Transverse colon (tissue), 4 donors: ENCODE measurements at places on chromosomes 7 and 10. TPM values are rescaled to one million over a fixed set of nuclear protein-coding genes. Genes with fewer than 3 reads are reported as not detected.

DNA sequence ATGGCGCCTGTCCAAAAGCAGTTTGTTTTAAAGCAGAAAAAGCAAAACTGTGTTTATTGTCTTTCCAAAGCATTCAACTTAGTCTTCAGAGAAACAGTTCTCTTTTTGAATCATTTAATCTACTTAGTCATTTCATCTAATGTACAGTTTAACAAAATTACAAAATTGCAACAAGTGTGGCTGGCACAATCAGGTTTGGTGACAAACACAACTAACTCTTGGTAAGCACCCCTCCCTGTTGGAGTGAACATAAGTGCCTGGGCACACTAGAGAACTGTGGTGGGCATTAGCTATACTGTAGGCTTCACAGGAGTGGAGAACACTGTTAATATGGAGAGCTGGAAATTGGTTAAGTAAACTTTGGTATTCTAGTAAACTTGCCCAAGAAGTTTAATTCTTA lies 6.9 kb downstream of the CREM start:
- H3K36me3 ChIP-seq = no peaks in the 10 kb centered on the region
- peaks cover 3% of the 10 kb centered on the region for H3K4me1 ChIP-seq
- H3K4me3 ChIP-seq = no peak overlapping the region
- H3K27me3 ChIP-seq = no peaks in the 10 kb centered on the region

DNA sequence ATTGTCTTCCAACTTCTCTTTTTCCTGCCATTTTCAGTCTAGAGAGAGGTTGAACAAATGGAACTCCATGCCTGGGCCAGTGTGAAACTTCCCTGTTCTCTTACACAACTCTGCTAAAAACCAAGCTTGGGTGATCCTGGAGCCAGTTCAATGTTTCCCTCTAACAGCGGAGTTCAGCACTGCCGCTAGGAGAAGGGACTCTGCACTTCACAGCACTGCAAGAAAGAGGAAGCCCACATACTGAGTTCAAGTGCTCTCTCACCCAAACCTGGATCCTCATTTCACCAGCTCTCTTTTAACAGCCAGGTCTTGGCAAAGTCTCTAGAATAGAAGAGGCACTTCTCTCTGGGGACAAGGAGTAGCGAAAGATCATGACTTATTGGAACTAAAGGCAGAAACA lies 18.8 kb downstream of the FOXI2 start:
- DNase-seq = no peak
- H3K4me3 ChIP-seq = no peak overlapping the region
- no peaks in the 10 kb centered on the region for H3K27me3 ChIP-seq
- H3K27ac ChIP-seq = no peak overlapping the region
- no peaks in the 10 kb centered on the region for H3K36me3 ChIP-seq

DNA sequence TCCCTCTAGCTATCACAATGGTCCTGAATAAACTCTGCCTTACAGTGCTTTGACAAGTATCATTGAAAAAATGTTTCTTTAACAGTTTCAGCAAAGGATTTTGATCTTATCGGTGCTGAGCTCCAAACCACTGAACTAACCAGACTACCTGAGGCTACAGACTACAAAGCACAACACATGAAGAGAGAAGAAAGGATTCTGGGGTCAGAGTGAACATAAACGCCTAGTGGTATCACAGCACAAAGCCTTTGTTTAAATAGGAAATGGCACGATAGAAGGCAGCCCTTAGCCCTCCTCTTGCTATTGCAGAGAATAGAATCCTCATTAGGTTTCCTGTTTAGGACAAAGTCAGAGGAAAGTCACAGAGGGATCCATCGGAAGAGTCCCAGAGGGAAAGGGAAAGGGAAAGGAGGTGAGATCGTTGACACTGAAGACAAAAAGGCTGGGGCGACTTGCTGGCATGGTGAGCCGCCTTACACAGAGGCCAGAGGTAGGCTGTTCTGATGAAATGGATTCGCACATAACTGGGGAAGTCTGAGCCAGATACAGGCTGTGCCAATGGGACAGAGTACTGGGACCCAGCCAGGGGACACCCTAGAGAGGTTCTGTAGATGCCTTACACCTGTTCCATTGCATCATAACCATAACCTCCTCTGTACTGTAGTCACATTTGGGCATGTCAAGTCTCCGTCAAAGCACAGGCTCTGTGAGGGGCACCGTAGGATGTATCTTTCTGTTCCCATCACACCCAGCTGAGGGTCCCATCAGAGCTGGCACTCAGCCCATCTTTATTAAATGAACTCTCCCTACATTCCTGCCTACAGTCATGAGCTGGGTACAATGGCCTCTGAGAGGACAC lies 71.5 kb downstream of the XPNPEP1 start:
- H3K27me3 ChIP-seq = no peaks in the 10 kb centered on the region
- DNase-seq = no peak
- H3K4me1 ChIP-seq = no peaks in the 10 kb centered on the region
- H3K27ac ChIP-seq = no peak overlapping the region
- H3K36me3 ChIP-seq = no peaks in the 10 kb centered on the region

Gene OPN4
- not detected for total RNA-seq
